Right lung (tissue), 10 donors: ENCODE measurements at places on chromosomes 12 and 14.
A peak's percentile ranks its signal among the peaks of the same experiment; 100 is the strongest.

GRCh38 chr14:58805605-58806409, 168.0 kb downstream of the DACT1 start:
- DNase-seq: peak; percentile 83

- no peak for DNase-seq
These were observed 85.5 kb downstream of the PTPRB start for GRCh38 chr12:70551731-70552130.

DNA sequence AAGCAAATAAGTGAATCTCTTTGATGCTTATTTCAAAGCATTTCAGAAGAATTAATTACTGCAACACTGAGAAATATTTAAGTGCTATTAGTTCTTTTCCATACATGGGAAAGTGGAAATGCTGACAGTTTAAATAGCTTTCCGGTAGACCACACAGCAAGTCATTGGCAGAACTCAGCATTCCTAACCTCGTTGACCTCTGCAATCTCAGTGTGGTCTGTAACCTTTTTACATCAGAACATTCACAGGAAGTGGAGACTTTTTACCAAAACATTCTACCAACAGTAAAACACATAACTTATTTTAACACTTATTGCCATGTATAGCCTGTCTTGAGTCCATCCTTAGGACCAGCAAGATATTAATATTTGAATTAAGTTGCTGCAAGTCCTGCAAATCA, 249.5 kb upstream of the DCN start:
- DNase-seq: peak; percentile 62

- no peak for DNase-seq
These were observed 436.2 kb upstream of the FLRT2 start for GRCh38 chr14:85093631-85094330.

DNA sequence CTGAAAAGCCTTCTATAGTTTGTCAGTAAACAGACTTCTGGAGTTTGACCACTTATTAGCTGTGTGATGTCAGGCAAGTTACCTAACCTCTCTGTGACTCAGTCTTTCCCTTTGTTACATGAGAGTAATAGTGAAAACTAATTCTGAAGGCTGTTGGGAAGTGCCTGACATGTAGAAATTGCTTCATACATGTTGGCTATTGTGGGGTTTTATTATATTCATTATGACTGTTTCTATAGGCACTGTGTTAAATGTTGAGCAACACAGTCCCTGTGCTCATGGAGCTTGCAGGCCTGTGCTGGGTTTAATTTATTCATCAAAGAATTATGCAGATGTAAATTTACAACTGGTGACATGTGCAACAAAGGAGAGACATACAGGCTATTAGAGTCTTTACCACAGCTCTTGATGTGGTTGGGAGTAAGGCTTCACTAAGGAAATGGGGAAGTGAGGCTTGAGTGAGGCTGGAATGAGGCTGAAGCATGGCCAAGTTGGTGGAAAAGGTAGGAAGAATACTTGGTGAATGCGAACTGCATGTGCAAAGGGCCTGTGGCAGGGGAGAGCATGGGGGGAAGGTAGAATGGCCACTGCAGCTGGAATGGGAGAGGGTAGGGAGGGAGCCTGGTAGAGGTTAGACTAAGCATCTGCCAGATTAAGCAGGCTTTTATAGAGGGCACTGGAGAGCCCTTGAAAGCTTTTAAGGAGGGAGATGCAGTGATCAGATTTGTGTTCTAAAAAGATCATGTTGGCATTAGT, 236.4 kb upstream of the CRY1 start:
- DNase-seq: no peak

DNA sequence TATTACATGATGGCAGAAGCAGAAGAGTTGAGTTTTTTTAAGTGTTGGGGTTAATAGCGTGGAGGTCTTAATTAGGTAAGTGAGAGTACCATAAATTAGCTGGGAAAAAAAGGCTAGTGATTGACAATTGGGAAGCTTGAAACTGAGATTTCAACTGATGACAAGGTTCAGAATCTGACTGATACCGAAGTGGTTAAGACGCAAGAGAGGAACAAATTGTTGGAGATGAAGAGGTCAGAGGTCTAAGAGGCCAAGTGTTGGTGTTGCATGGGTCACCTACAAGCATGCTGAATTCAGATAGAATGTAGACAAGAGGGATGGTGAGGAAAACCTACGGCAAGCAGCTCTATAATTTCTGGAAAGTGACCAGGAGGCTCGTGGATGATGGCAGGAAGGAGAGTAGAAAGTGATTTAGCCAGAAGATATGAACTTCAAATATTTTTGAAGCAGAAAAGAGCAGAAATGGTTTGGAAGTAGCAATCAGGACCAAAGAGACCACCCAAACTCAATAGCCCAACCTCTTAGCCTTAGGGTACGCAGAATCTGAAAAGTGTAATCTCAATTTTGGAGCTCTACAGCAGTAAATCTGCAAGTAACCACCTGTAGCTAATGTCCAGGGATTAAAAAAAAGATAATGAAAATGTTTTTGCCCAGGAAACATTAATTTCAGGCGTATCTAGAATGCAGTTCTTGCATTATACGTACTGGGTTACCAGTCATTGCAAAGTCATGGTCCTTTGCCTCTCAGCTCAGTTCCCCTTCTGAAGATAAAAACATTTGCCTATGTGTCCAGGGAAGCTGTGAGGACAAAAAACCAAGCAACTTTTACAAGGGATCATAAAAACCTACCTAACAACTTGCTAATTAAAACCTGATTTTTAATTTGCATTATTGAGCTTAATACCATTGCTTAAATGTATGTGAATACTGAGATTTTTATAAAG, 1.7 kb upstream of the TMPO start:
- DNase-seq: no peak

GRCh38 chr12:89493670-89494302, 30.8 kb downstream of the GALNT4 start:
- DNase-seq: no peak
